ENCODE measurements at places on chromosomes 5 and 9.

- DNase-seq = no peak
Measured at GRCh38 chr9:3879315-3879714, 353.5 kb upstream of the RFX3 start.

GRCh38 chr5:52010454-52010853, 627.2 kb downstream of the ISL1 start:
- no peak for DNase-seq

DNA sequence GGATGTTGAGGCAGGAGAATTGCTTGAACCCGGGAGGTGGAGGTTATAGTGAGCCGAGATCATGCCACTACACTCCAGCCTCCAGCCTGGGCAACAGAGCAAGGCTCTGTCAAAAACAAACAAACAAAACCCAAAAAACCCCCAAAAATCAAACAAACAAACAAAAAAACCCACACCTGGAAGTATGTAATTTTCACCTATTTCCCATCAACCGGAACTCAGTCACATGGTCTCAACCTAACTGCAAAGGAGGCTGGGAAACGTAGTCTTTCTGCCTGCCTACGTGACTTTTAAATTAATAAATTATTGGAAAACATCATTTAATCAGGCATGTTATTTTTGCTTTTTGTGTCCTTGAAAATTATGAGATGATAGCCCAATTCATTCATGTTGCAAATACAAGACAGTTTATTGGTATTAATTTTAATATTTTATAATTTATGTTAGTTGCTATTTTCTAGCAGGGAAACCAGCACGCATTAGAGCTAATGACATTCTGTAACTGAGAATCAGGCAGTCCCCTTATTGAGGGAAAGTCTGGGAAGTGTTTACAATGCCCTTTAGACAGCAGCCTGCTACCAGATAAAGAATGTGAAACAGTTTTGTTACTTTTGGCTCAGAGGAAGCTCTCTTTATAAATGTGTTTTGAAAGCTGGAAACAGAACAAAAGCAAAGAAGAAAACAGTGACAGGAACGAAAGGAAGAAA, 110.3 kb downstream of the NXNL2 start:
- DNase-seq = no peak

DNA sequence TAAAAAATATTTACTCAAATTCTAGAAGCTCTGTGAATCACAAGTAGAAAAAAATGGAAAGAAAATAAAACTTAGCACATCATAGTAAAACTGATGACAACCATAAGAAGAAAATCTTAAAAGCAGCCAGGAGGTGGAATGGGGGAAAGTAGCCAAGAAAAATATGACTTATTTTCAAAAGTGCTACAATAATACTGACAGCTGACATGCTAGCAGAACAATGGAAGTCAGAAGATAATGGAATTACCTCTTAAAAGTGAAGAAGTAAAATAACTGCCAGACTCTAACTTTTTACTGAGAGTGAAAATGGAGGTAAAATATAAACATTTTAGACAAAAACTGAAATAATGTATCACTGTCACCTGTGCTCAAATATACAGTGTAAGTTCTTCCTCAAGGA, 532.2 kb upstream of the SGCD start:
- DNase-seq = no peak

- DNase-seq = no peak
Measured at GRCh38 chr9:130898552-130898852, 1.9 kb upstream of the QRFP start.

DNA sequence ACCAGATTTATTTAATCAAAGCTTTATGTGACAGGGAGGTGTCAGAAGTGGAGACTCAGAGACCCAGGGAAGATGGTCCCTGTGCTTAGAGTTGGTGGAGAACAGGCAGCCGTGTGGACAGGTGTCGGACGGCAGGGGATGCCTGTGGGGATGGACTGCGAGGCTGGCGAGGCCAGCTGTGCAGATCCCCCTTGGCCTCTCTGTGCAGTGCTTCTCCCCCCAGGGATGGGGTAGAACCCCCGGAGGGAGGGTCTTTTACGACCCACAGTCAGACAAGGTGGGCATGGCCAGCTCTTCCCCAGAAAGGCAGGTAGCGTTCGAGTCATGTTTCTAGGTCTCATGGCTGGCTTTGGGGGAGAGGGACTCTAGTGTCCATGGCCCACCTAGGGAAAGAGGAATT, 4.7 kb upstream of the SLC2A6 start:
- DNase-seq = no peak

- DNase-seq = no peak
Measured at GRCh38 chr9:34151398-34151797, 24.9 kb upstream of the DCAF12 start.

- DNase-seq = no peak
Measured at GRCh38 chr9:134662143-134662876, 20.7 kb downstream of the COL5A1 start.

DNA sequence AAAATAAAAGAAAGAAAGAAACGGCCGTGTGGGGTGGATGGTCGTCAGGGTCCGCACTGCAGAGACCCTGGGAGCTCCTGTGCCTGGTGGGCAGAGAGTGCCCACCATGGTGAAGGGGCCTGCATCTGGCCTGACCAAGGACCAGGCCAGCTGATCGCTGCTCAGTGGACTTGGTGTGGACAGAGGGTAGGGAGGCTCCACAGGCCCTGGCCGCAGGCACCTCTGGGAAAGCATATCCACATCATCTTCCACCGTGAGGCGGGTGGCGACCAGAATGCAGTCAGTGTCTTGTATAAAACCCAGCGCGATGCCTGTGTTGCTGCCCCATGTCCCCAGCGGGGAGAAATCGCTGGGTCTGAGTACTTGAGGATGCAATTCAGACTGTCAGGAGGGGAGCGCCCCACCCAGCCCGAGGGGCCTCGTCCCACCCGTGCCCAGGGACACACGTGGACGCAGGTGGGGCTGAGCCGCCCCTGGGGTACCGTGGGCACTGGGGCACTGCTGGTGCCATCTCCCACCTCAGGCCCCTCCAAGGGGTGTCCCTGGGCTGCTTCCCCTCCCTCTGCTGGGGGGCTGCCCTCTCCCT, 27.8 kb upstream of the SLC6A19 start:
- DNase-seq = no peak

DNA sequence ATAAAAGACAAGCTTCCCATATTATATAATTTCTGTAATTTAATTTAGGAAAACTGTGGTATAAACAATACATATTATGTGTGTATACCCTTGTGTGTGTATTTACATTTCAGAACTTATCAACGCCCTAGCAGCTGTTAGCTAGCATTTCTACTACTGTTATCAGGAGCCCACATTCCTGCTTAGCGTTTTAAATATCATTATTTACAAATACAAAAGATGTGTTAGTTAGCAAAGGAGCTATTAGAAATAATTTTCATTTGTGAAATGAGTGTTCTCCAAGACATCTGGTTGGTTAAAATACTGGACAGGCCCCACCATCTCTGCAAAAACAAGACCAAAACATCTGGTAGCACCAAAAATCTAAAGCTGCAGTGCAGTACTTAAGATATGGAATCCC, 48.0 kb downstream of the EPB41L4A start:
- DNase-seq = no peak

DNA sequence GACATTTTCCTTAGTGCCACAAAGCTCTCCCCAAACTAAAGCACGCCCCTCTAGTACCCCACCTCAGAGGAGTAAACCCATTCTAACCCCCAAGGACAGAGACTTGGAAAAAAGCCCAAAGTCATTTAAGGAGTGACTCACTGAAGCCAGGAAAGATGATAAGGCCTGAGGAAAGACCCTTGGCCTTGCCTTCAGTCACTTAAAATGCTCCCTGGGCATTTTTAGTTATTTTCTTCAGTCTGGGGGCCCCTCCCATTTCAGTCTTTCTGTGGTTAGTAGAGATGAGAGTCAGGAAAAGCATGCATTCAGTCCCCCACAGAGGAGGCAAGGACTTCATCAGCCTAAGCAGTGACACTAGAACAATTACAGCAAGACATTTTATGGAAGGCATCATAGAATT, 13.7 kb upstream of the TLX3 start:
- DNase-seq = no peak

- no peak for DNase-seq
Measured at GRCh38 chr5:149946118-149946517, 1.5 kb upstream of the PDE6A start.

DNA sequence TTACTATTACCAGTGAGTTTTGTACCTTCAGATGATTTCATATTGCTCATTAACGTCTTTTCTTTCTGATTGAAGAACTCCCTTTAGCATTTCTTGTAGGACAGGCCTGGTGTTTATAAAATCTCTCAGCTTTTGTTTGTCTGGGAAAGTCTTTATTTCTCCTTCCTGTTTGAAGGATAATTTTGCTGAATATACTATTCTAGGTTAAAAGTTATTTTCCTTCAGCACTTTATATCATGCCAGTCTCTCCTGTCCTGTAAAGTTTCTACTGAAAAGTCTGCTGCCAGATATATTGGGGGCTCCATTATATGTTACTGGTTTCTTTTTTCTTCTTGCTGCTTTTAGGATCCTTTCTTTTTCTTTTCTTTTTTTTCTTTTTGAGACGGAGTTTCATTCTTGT, 13.3 kb downstream of the CDK7 start:
- DNase-seq = no peak

- no peak for DNase-seq
Measured at GRCh38 chr5:10539687-10539998, 24.2 kb upstream of the ANKRD33B start.

DNA sequence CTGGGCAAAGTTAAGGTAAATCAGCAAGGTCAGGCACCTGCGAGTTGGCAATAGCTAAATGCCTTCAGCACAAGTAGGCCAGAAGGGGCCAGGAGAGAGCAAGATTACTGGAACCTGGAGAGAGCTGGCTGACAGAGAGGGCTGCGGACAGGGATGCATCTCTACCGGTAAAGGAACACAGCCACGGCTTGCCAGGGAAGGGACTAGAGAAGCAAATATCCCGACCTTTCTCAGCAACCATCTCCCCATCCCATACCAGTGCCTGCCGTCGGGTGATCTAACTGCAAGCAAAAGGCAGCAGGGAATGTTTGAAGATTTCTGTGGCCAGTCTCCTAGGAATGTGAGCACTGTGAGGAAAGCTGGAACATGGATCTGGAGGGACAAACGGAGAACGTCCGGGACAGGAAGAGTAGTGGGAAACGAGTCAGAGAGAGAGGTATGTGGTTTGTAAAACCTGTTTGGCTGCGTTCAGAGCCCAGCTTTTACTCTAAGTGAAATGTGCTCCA, 15.9 kb upstream of the ABLIM3 start:
- DNase-seq = no peak

- DNase-seq = no peak
Measured at GRCh38 chr5:127440831-127441230, 76.6 kb upstream of the PRRC1 start.

- DNase-seq = no peak
Measured at GRCh38 chr5:32384621-32385020, 59.9 kb downstream of the ZFR start.

GRCh38 chr5:178630475-178630930, 3.7 kb upstream of the CLK4 start:
- no peak for DNase-seq

DNA sequence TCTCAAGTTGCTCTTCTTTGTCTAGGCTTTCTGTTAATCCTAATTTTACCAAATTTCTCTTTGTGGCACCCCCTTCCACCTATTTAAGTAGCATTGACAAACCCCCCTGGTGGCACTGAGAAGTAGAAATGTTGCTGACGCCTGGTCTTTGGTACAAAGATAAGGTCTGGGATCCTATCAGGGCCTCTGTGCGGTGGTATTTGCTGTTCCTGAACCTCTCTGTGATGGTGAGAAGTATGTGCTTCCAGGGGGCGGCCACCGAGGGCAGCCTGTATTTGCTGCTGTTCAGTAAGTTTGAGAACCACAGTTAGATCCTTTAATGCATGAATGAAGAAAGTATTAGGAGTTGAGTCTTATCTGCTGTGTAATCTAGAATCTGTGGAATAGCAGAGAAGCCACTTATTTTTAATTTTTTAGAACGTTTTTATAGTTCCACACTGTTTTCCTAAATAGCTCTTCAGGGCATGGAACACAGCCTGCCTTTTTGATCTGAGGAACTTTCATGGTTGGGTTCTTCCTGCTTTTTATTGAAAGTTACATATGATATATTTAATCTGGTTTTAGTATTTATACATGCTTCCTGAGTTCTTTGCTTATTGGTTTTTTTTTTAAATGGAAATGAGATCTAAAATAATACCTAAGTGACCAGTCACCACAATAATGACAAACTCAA, 124.2 kb downstream of the TRIO start:
- no peak for DNase-seq

GRCh38 chr5:14424011-14424685, 157.4 kb upstream of the OTULINL start:
- DNase-seq = no peak

DNA sequence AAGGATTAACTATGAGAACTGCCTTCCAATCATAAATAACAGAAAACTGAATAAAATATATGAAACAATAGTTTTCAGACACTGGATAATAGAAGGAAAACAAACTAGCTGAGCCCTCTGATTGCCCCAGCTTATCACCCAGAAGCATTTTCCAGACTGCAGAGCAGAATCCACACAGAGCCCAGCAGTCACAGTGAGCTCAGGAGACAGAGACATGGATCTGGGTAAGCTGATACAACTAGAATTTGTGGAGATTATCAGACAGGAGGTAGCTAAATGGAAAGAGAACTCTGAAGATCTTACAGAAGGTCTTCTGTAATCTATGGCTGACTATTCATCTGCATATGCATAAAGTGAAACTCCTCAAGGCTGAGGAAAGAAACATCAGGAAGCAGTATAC, 128.8 kb downstream of the NR2F1-AS1 start:
- no peak for DNase-seq

Data from GM20000 (cell line).